Astrocyte (in vitro differentiated cells and primary cell): ENCODE measurements at places on chromosomes 7 and 10. TPM values are rescaled to one million over a fixed set of nuclear protein-coding genes. Genes with fewer than 3 reads are reported as not detected.

DNA sequence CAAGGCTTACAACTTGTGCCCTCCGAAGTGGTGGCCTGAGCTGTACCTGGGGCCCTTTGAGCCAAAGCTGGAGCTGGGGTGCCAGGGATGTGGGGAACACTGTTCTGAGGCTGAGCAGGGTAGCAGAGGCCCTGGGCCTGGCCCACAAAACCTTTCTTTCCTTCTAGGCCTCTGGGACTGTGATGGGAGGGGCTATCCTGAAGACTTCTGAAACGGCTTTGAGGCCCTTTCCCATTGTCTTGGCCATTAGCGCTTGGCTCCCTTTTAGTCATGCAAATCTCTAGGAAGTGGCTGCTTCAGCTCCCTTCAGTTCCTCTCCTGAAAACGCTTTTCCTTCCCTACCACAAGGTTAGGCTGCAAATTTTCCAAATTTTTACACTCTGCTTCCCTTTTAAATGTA is 16.8 kb upstream of the CRYGN start:
- no peaks in the 10 kb centered on the region for H3K36me3 ChIP-seq
- H3K27ac ChIP-seq, result no peak overlapping the region
- H3K27me3 ChIP-seq, result no peaks in the 10 kb centered on the region

DNA sequence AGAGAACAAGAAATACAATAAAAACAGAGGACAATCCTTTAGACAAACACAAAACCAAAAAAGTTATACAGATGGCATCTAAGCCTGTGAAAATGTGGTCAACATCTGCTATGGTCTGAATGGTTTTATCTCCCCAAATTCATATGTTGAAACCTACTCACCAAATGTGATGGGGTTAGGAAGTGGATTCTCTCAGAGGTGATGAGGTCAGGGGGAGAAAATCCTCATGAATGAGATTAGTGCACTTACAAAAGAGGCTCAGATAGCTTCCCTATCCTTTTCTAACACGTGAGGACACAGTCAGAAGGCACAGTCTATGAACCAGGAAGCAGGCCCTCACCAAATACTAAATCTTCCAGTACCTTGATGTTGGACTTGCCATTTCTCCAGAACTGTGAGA is 147.8 kb upstream of the GPR22 start:
- no peak overlapping the region for H3K4me3 ChIP-seq
- H3K27ac ChIP-seq, result no peak overlapping the region
- H3K27me3 ChIP-seq, result no peaks in the 10 kb centered on the region
- no peaks in the 10 kb centered on the region for H3K36me3 ChIP-seq

DNA sequence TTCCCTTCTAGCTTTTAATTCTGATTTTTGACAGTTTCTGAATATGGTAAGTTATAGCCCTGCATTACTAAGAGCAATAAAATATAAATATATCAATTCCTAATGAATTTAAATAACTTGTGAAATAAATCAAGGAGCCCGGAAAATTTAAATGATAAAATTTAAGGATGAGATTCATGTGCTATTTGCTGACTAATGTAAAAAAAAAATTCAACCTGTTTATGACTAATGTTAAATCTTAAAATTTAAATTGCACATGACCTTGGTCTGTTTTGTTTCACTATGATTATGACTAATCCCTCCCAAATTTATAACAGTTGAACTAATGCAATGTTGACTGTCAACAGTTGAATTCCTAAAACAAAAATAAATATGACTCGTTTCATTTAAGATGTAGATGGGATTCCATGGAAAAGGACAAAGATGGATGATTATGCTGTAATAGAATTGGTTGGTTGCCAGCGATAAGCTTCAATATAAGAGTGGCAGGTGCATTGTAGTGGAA is 419.9 kb downstream of the NRG3 start:
- no peak for DNase-seq
- no peaks in the 10 kb centered on the region for H3K36me3 ChIP-seq
- H3K27me3 ChIP-seq, result no peaks in the 10 kb centered on the region
- H3K4me1 ChIP-seq, result no peaks in the 10 kb centered on the region
- H3K27ac ChIP-seq, result no peak overlapping the region

Gene PDGFA
- 47.1 and 52.9 TPM in 2 replicates for total RNA-seq

Gene FGL2
- not detected in 2 replicates for total RNA-seq

Gene MMRN2
- 0.27 and 0.46 TPM in 2 replicates for total RNA-seq
